ENCODE measurements at places on chromosomes 4 and X.

GRCh38 chrX:42967681-42968300 lies 189.8 kb upstream of the PPP1R2C start:
- DNase-seq, result no peak

GRCh38 chr4:156294577-156294976 lies 340.9 kb upstream of the CTSO start:
- no peak for DNase-seq

DNA sequence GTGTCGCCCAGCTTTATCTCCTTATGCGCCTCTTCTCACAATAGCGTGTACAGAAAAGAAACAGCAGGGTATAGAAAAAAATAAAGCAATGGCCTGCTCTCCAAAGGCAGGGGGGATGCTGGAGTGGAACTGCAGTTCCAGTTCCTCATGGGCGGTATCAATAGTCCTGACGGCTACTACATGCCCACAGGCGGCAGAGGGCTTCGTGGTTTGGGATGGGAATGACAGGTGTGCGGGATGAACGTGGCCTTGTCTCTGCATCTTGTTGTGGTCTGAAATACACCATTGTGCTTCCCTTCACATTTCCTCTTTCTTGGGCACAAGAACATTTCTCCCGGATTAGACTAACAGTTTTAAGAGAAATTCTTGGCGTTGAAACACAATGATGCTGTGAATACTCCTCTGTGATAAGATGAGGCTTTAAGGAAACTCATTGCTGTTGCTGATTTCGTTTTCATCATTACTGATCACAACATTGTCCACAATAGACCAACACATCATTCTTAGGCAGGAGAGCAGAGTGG lies 124.1 kb upstream of the IGFBP7 start:
- no peak for DNase-seq

GRCh38 chr4:7432531-7433375 lies 2.0 kb downstream of the PSAPL1 start:
- no peak for DNase-seq

DNA sequence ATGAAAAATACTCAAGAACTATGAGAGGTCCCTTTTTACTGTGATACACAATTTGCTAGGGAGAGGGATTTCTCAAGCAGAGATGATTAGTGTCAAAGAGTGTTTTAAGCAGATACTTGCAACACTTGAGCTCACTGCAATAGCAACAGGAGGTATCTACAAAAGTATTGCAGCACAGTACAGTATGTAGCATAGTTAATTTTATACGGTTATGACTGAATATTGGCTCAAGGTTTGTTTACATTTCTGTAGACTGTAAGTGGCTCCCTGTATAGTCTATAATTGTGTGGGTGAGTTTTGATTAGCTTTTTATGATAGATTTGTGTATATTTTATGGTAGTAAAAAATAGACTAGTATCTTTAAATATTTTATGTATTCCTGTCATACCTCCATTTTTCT lies 1177.2 kb downstream of the TECRL start:
- no peak for DNase-seq

GRCh38 chr4:108559911-108560310 lies 60.5 kb upstream of the RPL34 start:
- no peak for DNase-seq

GRCh38 chrX:97026406-97026805 lies 142.7 kb downstream of the RPA4 start:
- DNase-seq, result no peak

- DNase-seq, result peak; percentile 64
Measured at GRCh38 chrX:19382555-19383145, 38.9 kb downstream of the PDHA1 start.

- peak; percentile 38 for DNase-seq
Measured at GRCh38 chr4:10157478-10158332, 41.1 kb upstream of the WDR1 start.

GRCh38 chr4:139849219-139849618 lies 183.6 kb downstream of the MGST2 start:
- DNase-seq, result no peak

DNA sequence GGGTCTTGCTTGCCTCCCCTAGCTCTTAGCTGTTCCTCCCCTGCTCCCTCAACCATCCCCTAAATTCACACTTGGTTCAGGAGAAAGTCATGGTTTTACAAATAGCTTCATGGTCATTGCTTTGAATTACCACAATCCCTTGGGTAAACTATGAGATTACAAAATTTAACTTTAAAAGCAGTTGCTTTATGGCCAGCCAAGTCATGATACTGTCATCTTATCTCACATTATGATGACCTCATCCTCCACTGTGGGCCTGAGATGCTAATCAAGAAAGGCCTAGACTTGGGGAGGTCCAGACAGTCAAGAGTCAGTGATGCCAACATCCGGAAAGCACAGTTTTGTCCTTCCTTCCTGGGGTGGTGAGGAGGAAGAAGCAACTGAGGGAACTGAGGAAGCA lies 10.5 kb upstream of the FGF16 start:
- DNase-seq, result no peak

DNA sequence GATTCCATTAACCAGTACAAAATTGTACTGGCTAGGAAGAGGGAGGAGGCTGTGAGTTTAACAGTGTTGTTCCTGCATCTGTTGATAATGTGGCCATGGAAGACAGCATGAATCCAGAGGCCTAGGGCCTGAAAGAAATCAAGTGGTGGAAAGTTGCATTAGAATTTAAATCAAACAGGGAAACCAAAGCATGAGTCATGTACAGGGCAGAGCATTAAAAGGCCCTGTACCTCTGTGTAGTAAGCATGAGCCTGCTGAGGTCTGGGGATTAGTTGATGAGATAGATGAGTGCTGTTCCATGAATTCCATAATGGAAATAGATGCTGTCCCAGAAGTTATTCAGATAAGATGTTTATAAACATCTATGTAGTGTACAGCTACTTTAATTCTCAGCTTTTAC lies 58.3 kb downstream of the MID1IP1 start:
- no peak for DNase-seq

DNA sequence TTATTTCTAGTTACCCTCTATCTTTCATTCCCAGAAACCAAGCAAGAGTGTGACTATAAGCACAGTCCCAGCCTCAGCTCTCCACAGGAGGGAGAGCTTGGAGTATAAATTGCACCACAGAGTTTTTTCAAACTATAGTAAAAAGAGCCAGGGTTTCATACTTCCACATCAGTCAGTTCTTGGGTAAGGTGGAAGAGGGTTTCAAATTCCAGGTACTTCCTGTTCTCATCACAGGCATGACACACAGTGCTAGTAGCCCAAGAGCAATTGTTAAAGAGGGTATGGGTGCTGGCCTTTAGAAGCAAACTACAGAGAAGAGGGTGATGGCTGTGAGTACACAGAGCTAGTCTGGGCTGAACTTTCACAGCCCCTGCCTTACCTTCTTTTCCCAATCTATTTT lies 5.7 kb upstream of the IL1RAPL1 start:
- DNase-seq, result no peak

DNA sequence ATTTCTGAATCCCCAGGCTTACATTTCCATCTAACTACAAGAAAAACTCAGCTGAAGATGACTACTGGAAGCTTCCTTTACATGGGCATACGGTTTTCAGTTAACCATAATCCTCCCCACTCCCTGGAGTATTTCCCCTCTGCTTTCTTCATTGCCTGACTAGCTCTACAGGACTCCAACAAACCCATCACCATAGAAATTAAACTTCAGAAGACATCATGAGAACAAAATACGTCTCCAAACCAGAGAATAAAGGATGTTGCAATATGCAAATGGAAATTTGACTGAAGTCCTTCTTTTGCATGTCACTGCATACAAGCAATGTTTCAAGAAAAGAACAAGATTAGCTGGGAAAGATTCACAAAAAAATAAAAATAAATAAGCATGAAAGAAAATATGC lies 170.2 kb upstream of the PCDH18 start:
- no peak for DNase-seq

DNA sequence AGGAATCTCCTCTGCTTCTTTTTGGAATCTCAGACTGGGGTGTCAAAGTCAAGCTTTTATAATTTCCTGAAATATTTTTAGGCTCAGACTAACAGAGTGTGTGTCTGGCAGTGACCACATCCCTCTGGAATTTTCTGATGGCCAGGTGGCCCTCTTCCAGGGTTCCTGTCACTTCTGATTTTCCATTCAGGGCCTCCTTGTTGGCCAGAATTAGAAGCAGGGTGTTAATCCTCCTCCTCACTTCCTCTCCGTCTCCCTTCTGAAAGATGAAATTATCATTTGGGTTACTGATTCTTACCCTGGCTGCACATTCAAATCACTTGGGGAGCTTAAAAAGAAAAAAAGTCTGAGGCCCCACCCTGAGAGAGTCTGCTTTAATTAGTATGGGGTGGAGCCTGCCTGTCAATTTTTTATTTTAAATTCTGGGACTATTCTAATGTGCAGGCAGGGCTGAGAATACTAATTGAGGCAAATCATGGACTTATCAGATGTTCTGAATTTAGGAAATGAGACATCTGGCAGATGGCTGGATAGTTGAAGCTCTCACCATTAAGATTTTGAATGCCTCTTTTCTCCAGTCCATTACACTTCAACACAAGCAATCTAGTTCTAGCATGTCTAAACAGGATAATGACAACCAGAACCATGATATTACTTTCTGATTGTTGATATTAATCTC lies 43.2 kb downstream of the HAND2 start:
- DNase-seq, result no peak

- no peak for DNase-seq
Measured at GRCh38 chrX:6778544-6779503, 243.9 kb upstream of the VCX3A start.

DNA sequence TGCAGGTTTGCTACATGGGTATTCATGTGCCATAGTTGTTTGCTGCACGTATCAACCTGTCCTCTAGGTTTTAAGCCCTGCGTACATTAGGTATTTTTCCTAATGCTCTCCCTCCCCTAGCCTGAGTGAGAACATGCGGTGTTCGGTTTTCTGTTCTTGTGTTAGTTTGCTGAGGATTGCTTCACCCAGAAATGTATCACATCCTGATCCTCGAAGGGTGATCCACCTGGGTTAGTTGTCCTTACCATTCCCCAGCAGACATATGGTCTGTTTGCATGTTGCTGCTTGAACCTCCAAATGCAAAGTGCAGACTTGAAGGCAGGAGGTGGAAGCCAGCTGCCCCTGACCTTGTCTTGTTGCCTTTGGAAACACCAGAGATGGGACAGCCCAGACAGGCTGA lies 161.5 kb upstream of the WDR1 start:
- DNase-seq, result no peak

DNA sequence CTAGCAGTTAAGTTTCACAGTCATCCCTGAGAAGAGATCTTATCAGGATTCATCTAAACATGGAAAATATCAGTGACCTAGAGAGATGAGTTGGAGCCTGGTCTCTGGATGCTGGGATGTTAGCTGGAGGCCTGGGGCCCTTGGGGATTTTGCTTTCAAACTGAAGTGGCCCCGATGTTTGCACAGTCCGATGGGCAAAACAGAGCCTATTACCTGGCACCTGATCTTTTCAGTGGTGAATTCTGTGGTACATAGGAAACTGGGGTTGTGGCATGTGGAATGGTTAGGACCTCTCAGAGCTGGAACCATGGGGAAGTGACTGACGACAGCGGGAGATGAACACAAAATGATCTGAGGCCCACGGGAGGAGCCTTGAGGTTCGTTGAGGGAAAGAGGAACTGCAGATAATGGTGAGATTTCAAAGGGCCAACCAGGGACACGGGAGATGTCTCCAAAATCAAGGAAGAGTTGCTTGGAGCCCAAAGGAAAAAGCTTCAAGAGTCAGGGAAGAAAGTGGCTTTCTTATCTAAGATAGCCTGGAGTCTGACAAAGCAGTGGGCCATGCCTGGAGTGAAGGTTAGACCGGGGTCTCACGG lies 17.8 kb upstream of the TENM3 start:
- no peak for DNase-seq

GRCh38 chr4:957581-958313 lies 15.6 kb downstream of the DGKQ start:
- DNase-seq, result no peak

DNA sequence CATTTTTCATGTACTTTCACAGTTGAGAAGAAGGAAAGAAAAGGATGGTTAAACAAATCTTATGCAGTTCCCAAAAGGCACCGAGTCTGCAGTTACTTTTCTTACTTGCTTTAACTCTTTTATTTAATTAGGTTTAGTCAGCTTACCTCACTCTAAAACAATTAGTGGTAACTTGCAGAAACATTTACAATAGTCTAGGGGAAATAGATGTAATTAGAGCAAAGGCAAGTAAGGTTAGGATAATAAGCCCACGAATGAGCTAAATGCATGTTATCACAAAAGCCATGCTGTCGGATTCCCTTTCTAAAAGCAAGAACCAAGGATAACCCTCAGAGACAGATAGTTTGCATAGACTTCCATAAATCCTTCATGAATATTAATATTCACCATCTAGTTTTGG lies 82.0 kb upstream of the VCX2 start:
- no peak for DNase-seq

DNA sequence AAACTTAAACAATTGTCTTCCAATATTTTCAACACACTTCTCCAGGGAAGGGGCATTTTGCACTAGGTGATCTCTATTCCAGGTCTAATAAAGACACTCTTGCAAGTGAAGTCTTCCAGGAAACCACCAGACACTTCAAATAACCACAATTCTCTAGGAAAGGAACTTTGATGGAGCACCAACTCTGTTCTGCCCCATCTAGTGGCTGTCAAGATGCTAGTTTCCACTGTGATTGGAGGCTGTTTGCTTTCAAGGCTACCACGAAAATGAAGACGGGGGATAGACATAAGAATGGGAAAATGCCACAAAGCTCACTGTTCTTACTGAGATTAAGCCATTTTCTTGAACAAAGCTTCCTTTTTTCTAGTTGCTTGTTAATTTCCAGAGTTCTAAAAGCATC lies 100.6 kb upstream of the F9 start:
- no peak for DNase-seq

DNA sequence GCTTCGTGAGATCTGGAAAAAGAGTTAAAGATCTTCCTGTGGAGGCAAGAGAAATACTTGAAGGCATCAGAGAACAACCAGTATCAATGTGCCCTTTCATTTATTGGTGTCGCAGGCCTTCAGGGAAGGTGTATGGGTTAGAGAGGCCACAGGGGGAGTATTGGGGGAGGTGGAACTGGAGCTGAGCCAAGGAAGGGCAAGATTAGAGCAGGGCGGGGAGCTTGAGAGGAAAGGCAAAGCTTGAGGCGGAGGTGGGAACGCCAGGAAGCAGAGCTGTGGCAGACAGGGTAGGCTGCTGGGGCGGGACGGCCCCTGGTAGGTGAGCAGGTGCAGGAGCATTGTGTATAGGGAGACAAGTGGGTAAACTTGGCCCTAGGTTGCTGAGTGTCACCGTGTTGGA lies 329.9 kb downstream of the ARHGAP10 start:
- no peak for DNase-seq

DNA sequence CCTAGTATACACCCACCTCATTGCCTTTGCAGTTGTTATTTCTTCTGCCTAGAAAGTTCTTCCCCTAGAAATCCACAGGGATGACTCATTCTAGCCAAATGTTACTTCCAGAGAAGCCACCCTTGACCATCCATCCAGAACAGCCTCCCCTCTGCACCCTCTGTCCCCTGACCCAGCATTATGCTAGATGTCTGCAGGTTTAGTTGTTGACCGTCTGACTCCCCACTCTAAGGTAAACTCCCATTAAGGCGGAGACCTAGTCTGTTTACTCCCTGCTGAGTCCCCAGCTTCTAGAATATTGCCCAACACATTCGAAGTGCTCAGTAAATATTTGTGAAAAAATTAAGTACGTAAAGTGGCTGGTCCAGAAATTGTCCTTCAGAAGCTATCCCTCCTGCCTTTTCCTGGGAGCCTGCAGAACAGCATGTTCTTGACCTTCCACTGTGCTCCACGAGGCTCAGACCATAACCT lies 11.0 kb downstream of the SRD5A3 start:
- DNase-seq, result no peak

GRCh38 chrX:45083314-45083713 lies 117.4 kb downstream of the DIPK2B start:
- no peak for DNase-seq
